ENCODE measurements at places on chromosomes 2 and 18.

GRCh38 chr18:45073556-45073955 is 392.9 kb downstream of the SETBP1 start:
- DNase-seq = no peak

GRCh38 chr2:15729709-15730544 is 138.3 kb downstream of the DDX1 start:
- DNase-seq = no peak

GRCh38 chr18:23498117-23498516 is 5.2 kb upstream of the RMC1 start:
- no peak for DNase-seq

- no peak for DNase-seq
These were observed 8.0 kb downstream of the SP100 start for GRCh38 chr2:230423851-230424458.

GRCh38 chr2:221484761-221485502 is 87.2 kb downstream of the EPHA4 start:
- no peak for DNase-seq

DNA sequence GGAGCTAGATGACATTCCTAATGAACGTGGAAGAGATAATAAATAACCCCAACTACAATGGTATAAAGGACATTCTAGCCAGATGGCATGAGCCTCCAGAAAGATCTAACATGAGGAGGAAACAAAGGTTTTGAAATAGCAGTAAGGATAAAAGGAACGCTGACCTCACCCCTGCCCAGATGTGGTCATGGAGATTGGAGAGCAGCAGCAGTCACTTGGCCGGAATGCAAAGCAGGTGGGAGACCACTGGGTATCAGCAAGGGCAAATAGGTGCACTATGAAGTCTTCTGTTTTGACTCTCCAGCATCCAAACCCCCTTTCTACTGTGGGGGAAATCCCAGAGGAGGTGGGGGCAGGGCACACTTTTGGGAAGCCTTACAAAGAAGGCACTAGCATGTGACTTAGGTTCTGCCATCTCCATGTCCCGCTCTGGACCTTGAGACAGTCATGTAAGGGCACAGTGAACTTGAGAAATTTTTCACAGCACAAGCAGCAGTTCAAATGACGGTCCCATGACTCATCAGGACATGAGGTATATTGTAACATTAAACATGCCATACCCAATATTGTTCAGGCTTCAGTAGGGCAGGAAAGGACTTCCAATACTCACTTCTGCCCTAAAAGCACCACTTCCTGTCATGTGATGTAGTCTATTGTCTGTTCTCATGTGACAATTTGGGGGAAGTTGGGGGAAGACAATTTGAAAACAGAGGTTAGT is 55.2 kb downstream of the METTL4 start:
- DNase-seq = no peak

DNA sequence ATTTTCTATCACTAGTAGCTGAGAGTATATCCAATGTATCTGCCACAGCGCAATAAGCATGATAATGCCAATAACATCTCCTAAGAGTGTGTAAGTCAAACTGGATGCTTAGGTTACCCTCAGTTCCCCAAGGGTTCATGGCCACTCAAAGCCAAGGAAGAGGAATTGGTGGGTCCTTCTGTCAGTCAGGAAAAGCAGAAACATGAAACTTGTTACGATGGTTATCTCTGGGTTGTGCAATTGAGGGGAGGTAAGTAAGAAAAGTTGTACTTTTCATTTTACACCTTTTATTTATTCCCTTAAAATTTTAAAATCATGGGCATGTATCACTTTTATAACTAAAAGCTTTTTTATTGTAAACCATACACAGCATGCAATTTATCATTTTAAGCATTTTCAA is 10.1 kb upstream of the GAD1 start:
- no peak for DNase-seq

DNA sequence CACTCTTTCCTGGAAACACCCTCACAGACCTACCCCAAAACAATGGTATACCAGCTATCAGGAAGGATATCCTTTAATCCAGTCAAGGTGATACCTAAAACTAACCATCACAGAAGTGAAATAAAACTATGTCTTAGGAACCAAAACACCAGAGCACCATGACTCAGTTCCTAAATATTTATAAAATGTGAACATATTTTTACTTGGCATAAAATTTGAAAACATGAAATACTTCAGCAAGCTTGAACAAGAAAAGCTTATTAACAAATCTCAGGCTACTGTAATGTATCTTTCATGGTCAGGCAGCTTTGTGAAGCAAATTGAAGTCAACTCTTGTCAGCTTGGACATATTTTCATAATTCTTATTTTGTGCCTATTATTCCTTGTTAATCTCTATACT is 440.8 kb upstream of the CDH20 start:
- no peak for DNase-seq

GRCh38 chr2:88615822-88616221 is 11.4 kb downstream of the EIF2AK3 start:
- no peak for DNase-seq

GRCh38 chr2:126748188-126748760 is 92.3 kb downstream of the GYPC start:
- DNase-seq = no peak

GRCh38 chr2:48607307-48608014 is 10.2 kb upstream of the GTF2A1L start:
- no peak for DNase-seq

- DNase-seq = no peak
These were observed at the start of gene ECEL1 for GRCh38 chr2:232487385-232488096. Gene ECEL1 (minus strand): TSS chr2:232487834. CDS start chr2:232486653, 1,181 bp downstream.

DNA sequence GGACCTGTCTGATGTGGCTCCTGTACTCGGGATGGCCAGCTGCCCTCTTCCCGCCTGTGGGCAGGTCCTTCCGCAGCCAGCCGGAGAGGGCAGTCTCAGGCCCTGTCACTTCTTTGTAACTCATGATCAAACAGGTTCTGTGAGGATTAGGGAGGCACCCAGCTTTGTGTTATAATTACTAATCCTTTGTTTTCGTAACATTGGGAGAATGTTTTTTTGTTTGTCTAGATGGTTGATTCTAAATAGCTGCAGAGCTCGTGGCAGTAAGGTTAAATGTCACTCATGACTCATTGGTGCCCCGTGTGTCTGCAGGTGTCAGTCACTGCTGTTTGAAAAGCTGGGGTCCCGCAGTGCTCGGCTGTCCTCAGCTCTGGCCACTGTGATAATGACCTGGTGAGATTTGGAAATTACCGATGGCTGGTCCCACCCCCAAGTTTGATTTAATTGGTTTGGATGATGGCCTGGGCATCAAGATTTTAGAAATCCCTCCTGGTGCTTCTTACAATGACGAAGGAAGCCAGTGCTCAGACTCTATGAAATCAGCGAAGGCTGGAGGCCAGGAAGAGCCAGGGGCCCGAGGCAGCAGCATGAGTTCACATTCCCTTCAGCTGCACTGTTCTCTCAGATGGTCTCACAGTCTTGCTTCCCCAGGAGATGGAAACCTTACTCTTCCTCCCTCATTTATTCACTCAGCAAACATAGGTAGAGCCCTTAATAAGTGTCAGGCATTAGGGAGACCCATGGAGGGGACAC is 172.8 kb downstream of the VAPA start:
- no peak for DNase-seq

- no peak for DNase-seq
These were observed 188.5 kb downstream of the ASB1 start for GRCh38 chr2:238615187-238615586.

DNA sequence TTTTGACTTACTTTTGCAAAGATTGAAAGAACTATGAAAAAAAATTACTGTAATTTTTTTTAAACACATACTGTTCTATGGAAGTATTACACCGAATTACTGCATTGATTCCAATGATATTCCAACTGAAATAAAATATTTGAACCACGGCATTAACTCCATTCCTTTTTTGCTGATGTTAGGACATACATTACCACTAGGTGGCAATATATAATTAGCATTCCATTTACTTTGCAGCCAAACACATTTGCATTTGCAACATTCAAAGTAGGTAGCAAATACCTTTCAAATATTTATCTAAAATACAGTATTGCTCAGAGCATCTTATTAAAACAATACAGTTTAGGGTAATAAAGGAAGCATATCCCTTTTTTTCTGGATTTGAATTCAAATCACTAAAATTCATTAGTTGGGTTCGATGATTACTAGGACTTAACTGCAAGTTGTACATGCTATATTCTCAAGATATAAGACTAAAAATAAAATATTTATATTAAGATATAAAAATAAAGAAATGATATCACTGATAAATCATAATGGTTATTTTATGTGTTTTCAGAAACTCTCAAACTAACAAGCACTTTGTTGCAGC is 31.3 kb downstream of the LANCL1 start:
- no peak for DNase-seq

DNA sequence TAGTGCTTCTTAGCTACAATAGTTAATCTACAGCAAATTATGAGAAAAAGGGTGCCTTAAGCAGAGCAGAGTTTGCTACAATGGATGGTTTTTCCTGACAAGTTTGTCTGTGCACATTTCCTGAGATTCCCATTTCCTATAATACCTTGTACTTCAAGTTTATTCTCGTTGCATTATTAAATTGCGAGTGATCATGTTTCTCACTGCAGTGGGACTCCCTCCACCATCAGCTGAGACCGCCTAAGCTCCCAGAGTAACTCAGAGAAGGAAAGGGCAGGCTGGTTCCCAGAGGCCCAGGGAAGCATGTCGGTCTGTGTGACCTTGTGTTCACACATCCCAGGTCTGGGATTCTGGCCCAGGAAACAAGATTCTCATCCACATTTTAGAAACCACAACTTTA is 162.1 kb downstream of the ARL4C start:
- DNase-seq = no peak

DNA sequence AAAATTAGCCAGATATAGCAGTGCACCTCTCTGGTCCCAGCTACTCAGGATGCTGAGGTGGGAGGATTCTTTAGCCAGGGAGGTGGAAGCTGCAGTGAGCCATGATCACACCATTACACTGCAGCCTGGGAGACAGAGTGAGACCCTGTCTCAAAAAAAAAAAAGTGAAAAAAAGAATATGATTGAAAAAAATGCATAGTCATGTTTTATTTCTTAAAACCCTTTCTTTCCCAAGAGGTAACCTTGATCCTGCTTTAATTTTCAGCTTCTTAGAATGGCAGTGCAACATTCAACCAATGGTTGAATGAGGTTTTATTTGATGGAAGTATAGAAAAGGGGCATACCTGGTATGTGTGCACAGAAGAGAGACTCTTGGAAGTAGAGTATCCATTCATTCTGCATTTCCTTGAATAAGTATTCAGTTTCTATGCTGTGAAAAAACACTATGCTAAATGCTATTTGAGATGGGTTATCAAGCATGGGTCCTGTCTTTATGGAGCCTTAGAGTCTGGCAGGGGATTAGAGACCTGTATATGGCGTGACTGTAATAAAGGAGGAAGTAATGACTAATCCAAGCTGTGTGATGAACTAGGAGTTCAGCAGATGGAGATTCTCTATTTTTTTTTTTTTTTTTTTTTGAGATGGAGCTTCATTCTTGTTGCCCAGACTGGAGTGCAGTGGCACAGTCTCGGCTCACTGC is 146.3 kb downstream of the WDSUB1 start:
- no peak for DNase-seq

- DNase-seq = no peak
These were observed 6.8 kb upstream of the STK25 start for GRCh38 chr2:241514986-241515737.

DNA sequence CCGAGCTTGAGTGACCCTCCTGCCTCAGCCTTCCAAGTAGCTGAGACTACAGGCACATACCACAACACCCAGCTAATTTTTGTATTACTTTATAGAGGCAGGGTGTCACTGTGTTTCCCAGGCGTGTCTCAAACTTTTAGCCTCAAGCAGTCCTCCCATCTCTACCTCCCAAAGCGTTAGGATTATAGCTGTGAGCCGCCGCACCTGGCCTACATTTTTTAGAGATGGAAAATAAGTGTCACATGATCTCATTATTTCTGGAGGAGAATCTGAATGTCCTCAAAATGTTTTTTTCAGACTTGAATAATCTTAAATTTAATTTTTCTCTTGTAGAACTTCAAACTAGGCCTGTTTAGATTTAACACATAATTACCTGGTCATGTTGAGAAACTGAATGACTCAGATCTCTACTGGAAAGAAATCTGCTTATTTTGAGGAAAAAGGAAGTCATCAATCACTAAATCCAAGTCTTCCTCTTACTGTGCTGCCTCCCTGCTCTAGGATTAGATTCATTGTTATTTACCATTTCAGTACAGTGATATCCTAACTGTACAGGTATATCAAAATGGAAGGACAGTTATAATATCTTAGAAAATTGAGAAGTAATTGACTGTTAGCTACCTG is 92.4 kb downstream of the COX7A2L start:
- no peak for DNase-seq

DNA sequence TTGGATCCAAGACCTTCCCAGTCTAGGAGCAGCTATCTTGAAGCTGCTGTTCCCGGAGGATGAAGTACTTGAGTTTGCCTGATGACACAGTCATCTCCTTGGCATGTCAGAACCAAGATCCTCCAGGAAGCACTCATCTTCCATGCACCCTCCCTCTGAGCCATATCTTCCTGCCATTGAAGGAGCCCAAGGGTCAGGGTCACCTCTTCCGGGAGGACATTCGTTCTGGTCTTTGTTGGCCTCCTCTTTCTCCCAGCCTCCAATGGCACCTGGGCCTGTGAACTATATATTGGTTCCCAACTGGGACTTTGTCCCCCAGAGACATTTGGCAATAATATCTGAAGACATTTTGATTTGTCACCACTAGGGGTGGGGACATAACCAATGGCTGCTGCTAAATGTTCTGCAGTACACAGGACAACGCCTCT is 4.2 kb upstream of the MYO7B start:
- DNase-seq = no peak

GRCh38 chr18:11368020-11368419 is 218.7 kb upstream of the PIEZO2 start:
- DNase-seq = no peak

DNA sequence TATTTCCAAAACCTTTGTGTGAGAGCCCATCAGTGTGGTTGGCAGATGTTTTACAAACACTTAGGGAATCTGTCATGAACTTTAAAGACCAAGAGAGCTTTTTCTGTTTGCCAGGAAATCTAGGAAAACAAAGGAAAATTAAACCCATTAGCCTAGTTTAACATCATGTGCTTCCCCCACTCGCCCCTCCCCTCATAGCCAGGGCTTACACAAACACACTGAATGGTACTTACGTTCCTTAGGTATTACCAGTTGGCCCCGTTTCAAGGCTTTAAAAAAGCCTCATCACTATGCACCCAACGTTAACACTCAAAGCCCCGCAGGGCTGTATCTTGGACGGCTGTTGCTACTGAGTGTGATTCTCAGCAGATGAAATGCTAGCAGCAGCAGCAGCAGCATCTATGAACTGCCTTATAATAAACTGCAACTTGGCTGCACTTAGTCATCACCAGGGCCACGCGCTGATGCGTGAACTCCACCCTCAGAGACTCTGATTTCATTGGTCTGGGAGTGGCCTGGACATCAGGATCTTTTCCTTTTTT is 20.1 kb upstream of the TTC39C start:
- DNase-seq = no peak

- no peak for DNase-seq
These were observed 34.4 kb downstream of the VPS54 start for GRCh38 chr2:63984606-63985359.
